ENCODE measurements at places on chromosomes 6 and 20.
A peak's percentile ranks its signal among the peaks of the same experiment; 100 is the strongest.

DNA sequence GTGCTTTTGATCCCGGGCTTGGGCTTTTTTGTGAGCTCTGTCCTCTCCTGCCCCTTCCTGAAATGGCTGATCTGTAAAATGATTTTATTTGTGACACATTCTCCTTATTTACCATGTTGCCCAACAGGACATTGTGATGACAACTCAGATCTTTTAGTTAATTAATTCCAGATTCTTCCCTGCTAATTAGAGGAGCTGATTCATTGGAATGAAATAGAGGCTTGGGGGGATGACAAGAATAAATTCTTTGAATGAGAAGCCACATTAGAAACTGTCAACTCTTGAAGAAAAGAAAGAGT, 26.1 kb upstream of the GABRR1 start:
- peak; percentile 63 for DNase-seq

- peak; percentile 54 for DNase-seq
Observed at GRCh38 chr20:31842471-31843157, 2.8 kb downstream of the FOXS1 start.

DNA sequence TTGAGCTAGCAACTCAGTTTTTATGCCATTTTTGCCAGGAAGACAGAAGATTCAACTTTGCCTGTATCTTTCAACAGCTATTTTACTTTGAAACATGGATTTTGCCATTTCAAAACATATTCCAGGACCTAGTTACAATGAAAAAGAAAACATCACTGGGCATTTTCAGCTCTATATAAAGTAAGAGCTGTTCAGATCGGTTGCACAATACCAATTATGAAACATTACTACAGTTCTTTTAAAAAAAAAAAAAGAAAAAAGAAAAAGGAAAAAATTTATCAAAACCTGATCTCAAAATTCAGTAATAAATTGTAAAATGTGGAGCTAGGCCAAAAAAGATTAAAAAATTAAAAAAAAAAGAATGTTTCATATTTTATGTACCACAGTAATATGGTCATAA, 15.6 kb downstream of the BCLAF1 start:
- no peak for DNase-seq

- no peak for DNase-seq
Observed at GRCh38 chr20:34999782-35000181, 44.1 kb downstream of the MYH7B start.

GRCh38 chr20:32352121-32352720, 5.9 kb upstream of the ASXL1 start:
- no peak for DNase-seq

DNA sequence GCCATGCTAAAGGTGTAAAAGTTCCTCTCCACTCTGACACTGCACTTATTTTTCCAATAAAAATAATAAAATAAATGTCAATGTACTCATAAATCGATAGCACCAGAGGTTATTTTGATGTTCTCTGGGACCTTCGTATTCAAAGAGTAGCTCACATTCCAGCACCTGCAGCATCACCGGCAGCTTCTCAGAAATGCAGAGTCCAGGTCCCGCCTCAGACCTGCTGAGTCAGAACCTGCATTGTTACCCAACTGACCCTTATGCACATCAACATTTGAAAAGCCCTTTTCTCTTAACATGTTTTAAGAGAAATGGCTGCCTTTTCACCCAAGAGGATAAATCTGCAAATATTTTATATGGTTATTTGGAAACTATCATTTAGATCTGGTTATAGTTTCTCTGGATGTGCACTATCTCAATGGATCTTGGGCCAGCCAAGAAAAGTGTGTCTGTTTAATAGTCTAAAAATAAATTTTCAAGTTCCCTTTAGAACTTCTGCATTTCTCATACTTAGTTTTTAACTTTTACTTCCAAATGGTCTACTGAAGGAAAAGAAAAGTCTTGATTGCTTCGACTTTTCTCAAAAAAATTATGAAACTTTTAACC, 216.2 kb upstream of the PRDM1 start:
- no peak for DNase-seq

GRCh38 chr20:6921717-6922386, 154.4 kb downstream of the BMP2 start:
- DNase-seq: no peak

- DNase-seq: peak; percentile 40
Observed at GRCh38 chr6:1390133-1390945, 963 bp downstream of the FOXF2 start.

All from fibroblast of skin of right quadriceps (primary cell).